ENCODE measurements at places on chromosomes 7 and 10.

- no peak for DNase-seq
These were observed 268.3 kb downstream of the GRID1 start for GRCh38 chr10:86098187-86098881.

DNA sequence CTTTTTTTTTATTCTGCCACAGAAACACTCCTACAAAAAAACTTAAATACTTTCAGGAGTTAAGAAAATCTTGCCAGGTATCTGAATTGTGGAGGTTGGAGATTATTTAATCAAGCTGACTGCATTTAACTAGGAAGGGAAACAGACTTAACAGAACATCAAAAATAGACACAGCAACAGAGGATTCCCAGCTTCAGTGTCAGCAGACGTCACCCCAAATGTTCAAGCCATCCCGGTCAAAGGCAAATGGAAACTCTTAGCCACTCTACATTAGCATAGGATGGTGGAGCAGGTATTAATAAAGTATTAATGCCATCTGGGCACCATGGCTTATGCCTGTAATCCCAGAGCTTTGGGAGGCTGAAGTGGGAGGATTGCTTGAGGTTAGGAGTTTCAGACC is 139.7 kb upstream of the SVIL start:
- no peak for DNase-seq

GRCh38 chr10:2280713-2281300 is 543.5 kb upstream of the ADARB2 start:
- DNase-seq: no peak

- DNase-seq: no peak
These were observed 59.2 kb downstream of the OGDH start for GRCh38 chr7:44665531-44666213.

DNA sequence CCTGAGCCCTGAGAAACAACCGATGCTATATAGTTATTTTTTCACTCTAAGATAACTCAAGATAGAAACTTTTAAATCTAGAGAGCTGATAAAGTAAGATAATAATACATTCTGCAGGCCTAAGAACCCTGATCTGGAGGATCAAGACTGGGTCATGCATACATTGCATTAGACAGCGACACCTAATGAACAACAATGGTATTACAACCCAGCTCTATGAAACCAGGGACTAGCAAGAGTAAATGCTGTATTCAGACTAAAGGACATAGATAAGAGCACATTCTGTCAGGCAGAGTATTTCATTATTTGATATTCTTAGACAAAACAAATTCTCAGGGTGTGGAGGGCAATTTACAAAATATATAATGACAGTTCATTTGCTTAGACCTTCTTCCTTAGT is 148.6 kb downstream of the GRK5 start:
- DNase-seq: no peak

- no peak for DNase-seq
These were observed 278.7 kb downstream of the SDK1 start for GRCh38 chr7:3579638-3580219.

DNA sequence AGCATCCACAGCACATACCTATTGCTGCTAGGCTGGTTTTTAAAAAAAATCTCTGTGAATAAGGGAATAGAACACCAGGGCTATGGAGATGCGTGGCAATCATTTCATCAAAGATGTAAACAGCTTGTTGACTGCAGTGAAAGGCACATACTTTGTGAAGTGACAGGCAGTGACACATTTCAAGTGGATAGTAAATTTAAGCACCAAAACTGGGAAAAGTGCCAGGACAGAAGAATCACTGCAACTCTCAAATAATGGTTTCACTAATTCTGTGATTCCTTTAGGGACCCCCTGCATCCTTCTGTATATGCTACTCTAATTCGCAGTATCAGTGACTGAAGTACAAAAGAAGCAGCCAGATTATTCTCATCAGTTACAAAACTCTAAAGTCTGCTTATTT is 145.2 kb upstream of the KLF14 start:
- DNase-seq: no peak

DNA sequence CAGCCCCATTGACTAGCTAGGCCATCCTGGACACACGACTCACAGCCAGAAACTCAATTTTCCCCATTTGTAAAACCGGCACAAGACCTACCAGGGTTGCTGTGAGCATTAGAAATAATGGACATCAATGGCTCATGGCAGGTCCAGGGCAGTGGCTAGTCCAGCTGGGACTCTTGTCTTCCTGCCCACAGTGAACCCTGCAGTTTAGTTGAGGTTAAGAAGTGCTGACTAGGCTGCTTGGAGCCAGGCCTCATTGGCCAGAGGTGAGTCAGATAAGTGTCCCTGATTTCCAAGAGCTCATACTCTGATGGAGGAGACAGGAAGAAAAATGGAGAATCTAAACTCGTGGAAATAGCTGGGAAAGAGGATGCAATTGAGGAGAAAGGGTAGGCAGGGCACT is 123.4 kb upstream of the ZNF92 start:
- no peak for DNase-seq

DNA sequence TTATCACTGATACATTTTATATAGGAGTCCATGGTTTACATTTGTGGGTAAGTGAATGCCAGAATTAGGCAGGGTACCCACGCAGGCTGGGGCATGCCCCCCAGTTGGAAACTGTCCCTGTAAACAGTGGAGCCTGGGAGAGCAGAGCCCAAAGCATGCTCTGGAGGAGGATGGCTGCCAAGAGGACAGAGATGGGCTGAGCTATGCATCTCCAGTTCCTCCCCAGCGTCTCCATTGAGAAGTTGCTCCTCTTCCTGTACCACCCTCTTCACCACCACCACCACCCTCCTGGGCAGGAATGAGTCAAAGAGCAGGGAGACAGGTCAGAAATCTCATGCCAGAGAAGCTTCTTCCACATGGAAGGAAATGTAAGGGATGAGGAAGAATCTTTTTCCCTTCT is 67.7 kb upstream of the KMT2E start:
- no peak for DNase-seq

- no peak for DNase-seq
These were observed 61.4 kb upstream of the ASAH2 start for GRCh38 chr10:50312464-50313437.

GRCh38 chr7:18037609-18038008 is 10.0 kb upstream of the PRPS1L1 start:
- DNase-seq: no peak

- DNase-seq: peak; percentile 41
These were observed 81.9 kb upstream of the CALN1 start for GRCh38 chr7:72493850-72494661.

DNA sequence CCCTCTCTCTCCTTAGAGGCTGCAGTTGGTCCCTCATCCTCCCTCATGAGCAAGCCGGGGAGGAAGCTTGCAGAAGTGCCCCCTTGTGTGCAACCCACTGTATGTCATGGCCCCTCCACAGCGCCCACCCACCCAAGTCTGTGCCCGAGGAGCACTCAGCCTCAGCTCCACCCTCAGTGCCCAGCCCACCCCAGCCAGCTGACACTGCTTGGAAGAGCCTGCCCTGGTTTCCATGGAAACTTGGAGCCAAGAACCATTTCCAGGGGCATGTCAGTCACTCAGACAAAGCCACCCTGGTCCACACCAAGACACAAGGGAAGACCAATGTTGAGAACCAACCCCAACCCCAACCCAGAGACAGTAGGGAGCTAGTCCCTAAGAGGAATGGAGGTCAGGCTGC is 79.5 kb downstream of the PAX2 start:
- no peak for DNase-seq

GRCh38 chr10:51786684-51787035 is 87.3 kb upstream of the CSTF2T start:
- no peak for DNase-seq

- no peak for DNase-seq
These were observed 252.2 kb upstream of the YAE1 start for GRCh38 chr7:39313974-39314373.

- DNase-seq: no peak
These were observed 168.7 kb upstream of the LYZL1 start for GRCh38 chr10:29120216-29120615.

GRCh38 chr10:132390921-132391675 is 5.9 kb upstream of the PWWP2B start:
- DNase-seq: no peak

DNA sequence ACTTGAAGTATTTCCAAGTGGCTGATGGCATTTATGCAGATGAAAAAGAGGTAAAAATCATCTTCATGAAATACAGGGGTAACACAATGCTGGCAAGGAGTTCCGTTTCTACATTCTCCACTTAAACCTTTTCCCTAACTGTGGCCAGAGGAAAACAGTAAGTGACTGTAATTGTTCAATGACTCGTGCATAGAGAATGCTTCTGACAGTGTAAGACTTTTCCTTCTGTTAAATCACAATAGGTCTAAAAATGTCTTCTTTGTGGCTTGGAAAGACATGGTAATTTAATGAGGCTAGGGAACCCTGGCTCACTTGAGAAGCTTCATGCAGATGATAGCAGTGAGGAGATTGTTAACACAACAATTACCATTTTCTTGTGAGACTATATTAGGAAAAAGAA is 50.3 kb upstream of the RSU1 start:
- DNase-seq: no peak

GRCh38 chr7:78413568-78413967 is 615.0 kb downstream of the PHTF2 start:
- no peak for DNase-seq

GRCh38 chr7:152313831-152314604 is 121.8 kb downstream of the KMT2C start:
- DNase-seq: no peak

DNA sequence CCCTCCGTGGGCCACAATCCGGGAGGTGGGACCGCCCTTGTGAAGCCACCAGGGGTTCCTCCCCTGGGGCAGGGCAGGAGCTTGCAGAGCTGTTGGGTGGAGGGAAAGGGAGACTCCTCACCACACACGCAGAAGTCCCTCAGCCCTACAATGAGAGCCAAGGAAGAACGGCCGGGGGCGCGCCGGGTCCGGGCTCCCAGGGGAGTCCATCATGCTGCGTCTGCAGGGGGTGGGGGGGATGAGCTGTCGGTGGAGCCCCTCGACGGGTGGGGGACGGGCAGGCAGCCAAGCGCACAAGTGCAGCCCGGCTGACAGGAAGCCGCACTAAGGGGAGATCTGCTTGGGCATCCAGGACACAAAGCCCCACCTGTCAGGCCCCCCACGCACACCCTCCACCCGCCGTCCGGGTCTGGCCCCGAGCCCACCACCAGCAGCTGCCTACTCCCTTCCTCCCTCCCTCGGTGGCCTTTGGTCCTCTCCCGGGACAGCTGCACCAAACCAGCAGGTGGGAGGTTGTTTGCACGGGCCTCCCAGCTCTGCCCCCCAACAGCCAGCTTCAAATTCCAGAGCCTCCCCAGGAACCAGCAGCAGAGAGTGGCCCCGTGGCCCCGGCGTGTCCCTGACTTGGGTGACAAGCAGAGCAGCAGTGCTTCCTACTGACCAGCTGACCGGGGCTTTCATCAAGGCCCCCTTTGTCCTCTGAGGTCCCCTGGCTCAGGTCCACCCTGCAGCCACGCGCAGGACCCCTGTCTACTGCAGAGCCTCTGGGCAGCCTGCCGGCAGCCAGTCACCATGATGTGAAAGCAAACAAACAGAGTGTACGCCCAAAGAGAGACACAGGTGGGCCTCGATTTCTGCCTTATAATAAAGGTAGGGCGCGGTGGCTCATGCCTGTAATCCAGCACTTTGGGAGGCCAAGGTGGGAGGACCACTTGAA is 50.3 kb downstream of the HIP1 start:
- no peak for DNase-seq

GRCh38 chr7:1290026-1290678 is 57.5 kb downstream of the UNCX start:
- DNase-seq: no peak

GRCh38 chr7:1539882-1540775 is 9.6 kb downstream of the MAFK start:
- no peak for DNase-seq

DNA sequence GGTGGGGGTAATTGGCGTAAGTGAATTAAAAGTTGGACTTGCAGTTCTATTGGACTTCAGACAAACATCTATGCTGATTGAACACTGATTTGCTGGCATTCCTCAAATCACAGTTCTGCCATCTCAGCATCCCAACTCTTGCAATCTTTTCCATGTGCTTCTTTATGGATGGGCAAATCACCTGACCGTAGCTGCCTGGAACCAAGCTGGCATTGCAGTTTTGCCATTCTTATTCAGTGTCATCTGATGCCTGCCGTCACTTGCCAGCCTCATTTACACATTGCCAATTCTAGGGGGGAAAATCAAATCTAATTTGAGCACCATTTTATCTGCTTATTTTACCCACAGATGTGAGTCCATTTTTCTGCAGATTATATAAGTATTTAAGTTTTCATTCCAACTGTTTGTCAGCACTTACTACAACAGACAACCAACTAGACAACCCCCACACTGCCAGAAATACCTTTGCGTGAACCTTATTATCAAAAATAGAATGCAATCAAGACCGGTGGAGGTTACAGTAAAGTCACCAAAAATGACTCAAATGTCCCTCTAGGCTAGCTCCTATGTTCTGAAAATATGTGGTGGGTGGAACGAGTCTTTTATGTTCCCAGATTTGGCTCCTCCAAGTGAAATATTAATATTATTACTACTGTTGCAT is 172.3 kb upstream of the CTBP2 start:
- no peak for DNase-seq

- DNase-seq: no peak
These were observed 67.2 kb downstream of the RBM20 start for GRCh38 chr10:110711382-110711781.

DNA sequence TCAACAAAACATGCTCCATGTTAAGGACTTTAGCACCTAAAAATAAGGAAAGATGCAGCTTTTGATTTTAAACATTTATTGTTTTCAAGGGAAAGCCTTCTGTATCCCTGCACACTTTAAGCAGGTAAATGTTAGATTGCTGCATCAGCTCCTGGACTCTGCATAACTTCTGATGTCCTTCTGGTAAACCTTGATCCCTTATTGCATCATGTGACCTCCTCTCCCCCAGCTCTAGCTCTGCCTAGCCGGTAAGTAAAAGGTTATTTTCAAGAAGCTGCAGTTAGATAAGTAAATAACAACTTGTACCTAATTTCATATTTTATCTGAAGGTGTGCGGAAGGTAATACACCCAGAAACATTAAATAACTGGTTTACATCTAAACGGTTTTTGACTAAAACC is 37.5 kb downstream of the PDK4 start:
- DNase-seq: no peak

DNA sequence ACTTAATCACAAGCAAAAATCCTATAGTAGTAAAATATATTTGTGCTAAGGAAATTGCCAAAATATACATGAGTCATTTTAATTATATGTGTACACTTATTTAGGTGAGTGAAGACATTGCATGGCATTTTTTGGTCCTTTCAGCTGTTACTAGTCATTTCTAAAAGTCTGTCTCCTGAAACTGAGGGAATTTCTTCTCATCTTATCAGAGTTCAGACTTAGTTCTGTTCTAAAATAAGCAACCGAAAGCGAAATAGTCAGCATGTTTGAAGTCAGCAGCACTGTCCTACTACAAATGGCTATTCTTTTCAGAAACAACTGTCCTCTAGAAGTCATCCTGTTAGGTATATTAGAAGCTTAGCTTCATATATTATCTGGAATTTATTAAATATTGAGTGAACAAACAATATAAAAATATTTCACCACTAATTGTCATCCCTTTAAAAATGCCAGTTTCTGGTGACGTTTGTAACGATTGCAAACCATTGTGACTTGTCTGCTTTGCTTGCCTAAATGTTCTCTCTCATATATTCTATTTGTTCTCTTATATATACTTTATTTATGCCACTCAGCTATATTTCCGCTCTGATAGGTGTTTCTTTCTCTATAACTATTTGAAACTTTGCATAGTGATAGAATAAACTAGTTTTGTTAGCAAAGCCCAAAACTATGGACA is 227.4 kb upstream of the KAT6B start:
- DNase-seq: no peak

All from GM19239 (cell line).